ENCODE measurements at places on chromosomes 16 and 17.

DNA sequence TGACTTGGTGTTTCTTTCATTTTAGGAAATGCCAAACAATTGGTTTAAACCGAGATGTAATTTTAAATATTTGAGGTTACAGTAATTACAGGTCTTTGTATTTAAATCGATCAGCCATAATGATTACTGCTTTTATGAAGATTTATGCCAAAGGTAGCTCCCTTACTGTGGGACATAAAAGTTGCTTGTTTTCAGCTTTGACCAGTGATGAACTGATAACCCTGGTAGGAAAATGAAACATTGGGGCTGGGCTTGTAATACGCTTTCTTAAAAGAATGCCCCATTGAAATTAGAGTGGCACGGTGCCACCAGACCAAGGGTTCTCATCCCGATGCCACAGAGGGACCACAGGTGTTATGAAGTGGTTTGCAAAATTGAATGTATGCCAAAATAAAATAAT lies 7.3 kb downstream of the TNRC6A start:
- DNase-seq, result no peak

- DNase-seq, result no peak
Measured at GRCh38 chr16:30011714-30012504, 1.1 kb upstream of the DOC2A start.

GRCh38 chr16:1639282-1639681 lies 27.1 kb downstream of the CRAMP1 start:
- no peak for DNase-seq

DNA sequence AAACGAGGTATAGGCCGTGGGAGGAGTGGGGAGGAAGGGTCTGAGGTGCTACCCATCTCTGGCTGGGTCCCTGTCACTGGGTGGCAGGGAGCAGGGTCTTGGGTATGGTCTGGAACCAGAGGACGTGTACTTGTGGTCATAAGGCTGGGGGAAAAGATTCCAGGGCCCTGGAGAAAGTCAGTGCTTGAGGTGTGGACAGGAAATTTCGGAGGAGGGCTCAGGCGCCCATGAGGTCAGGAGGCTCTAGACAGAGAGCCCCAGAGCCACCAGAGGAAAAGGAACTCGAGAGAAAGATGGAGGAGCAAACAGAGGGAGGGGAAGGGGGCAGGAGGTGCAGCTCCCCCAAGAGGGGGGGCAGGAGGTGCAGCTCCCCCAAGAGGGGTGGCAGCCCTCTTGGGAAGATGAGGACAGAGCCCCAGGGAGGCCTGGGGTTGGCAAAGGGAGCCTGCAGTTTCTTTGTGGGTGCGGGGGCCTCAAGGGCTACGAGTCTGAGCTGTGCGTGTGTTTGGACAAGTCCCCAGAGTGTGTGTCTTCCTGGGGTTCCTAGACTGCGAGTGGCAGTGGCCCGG lies 683 bp upstream of the SLC7A6 start:
- no peak for DNase-seq

GRCh38 chr17:74407384-74407783 lies 24.5 kb upstream of the GPRC5C start:
- DNase-seq, result no peak
